Brain microvascular endothelial cell (primary cell): ENCODE measurements at places on chromosomes 5 and 9.

GRCh38 chr5:72438141-72438540, 69.1 kb downstream of the ZNF366 start:
- no peak for DNase-seq

GRCh38 chr5:24391816-24392215, 253.0 kb downstream of the CDH10 start:
- no peak for DNase-seq

DNA sequence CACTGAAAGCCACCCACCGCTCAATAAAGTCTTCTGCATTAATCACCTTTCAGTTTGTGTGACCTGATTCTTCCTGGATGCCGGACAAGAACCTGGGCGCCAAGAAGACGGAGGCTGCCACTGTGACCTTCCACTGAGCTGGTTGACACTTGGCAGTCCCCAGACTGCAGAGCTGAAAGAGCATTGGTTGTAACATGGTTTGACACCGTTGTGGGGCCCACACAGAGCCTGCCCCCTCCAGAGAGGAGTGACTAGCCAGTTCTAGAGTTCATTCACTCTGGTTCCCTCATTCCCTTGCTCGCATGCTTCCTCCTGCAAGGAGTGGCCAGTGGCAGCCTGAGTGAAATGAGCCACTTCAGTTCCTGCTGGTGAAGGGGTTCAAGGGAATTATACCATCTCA, 86.2 kb upstream of the ANXA1 start:
- DNase-seq = no peak

DNA sequence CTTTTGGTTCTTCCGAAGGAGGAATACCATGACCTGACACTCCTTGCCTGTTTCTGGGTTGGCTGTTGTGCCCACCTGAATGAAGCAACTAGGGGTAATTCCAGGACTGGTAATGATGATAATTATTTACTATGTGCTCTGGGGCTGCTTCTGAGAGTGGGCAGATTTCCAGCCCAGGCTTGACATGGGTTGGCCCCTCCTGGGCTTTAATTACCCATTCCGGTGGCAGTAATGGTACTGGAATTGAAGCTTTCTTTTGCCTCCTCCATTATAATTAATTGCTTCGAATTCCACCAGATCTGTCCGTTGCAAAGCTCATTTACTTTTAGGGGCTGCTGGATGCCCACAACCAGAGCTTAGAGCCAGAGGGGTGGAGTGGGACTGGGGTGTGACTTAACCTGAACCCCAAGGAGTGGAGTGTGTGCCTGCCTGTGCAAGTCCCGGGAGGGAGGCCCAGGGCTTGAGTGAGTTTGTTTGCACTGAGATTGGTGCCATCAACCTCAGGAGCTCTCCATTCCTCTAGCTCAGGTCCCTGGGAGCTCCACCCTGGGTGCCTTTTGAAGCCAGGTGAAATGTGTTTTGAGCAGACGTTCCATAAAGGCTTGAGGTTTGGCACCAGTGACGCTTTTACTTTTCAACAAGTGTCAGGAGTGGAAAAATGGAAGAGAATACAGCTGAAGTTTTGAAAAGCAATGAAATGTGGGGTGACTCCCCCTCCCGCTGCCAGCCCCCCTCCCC, 214.6 kb downstream of the PDZD2 start:
- no peak for DNase-seq

- no peak for DNase-seq
Observed at GRCh38 chr9:107502464-107502863, 12.9 kb upstream of the KLF4 start.

- peak; percentile 14 for DNase-seq
Observed at GRCh38 chr5:102670224-102670836, 84.8 kb upstream of the PAM start.

- peak; percentile 83 for DNase-seq
Observed at GRCh38 chr5:38509185-38509584, 47.3 kb downstream of the LIFR start.

DNA sequence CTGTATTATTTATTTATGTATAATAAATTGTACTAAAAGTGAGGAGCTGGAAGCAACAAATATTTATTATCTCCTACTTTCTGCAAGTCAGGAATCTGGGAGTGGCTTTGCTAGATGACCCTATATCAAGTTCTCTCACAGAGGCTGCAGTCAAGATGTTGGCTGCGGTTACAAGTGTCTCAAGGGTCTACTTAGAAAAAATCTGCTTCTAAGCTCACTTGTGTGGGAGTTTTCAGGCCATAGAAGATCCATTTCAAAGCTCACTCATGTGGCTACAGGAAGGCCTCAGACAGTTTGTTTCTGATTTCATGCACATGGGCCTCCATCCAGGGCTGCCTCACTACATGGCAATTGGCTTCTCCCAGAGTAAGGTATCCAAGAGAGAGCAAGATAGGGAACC, 551.1 kb downstream of the CAAP1 start:
- DNase-seq = no peak

- DNase-seq = no peak
Observed at GRCh38 chr5:16508730-16509531, 43.3 kb upstream of the ZNF622 start.

GRCh38 chr5:17989036-17989435, 354.8 kb downstream of the TAF11L14 start:
- DNase-seq = no peak

- DNase-seq = no peak
Observed at GRCh38 chr5:51652980-51653379, 269.7 kb downstream of the ISL1 start.

DNA sequence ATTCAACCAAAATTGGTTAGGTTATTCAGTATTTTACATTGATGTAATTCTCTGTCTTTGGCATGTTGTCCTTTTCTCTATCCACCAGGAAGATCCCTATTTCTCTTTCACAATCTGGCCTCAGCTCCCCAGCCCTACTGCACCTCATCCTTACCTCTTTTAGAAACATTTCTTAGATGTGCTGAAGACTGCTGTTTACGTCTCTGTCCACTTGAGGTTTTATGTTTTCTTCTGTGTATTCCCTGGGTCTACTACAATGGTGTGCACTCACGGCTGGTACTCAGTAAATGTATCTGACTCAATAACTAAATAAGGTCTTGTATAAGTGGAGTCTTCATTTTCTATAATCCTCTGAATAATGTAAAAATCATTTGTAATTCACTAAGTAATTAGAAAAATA, 822.7 kb downstream of the DTWD2 start:
- DNase-seq = no peak

GRCh38 chr5:7917130-7918123, 48.5 kb downstream of the MTRR start:
- DNase-seq = no peak

DNA sequence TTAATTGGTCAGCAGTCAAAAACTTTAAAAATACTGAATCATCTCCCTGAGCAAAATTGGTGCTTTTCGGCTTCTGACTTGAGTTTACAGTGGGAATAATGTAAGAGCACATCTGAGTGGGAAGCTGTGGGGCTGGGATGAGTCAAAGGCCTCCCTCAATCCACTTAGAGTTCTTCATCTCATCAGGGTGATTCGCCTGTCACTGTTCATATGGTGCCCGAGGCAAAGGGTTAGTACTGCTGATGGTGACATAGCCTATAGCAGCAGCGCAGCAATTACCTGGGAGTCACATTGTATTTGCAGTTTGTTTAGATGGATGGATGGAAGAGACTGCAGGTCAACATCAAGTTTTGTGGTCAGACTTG, 113.8 kb upstream of the ZNF608 start:
- no peak for DNase-seq

DNA sequence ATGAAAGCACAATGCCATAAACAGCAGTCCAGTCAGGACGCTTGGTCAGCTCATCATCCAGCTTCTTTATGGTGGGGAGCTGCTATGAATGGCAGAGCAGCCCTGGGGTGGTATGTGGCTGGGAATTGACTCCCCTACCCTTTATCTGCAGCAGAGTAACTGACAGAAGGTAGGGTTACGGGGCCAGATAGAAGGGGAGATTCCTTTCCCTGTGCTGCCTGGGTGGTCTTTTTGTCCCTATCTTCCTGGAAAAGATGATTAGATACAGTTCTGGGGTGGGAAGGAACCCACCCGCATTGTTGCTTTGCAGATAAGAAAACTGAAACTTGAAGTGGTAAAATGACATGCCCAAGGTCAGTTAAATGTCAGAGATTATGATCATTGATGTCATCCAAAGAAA, 405.5 kb downstream of the ARHGEF28 start:
- DNase-seq = no peak

DNA sequence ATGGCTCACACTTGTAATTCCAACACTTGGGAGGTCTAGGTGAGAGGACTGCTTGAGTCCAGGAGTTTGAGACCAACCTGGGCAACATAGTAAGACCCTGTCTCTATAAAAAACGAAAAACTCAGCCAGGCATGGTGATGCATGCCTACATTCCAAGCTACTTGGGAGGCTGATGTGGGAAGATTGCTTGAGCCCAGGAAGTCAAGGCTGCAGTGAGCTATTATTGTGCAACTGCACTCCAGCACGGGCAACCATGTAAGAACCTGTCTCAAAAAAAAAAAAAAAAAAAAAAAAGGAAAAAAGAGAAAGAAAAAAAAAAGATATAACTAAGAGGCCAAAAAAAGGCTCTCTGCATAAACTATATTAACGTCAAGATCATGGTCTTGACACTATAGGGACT, 27.3 kb downstream of the GIN1 start:
- DNase-seq = no peak
